ENCODE measurements at places on chromosomes 7 and 10.

DNA sequence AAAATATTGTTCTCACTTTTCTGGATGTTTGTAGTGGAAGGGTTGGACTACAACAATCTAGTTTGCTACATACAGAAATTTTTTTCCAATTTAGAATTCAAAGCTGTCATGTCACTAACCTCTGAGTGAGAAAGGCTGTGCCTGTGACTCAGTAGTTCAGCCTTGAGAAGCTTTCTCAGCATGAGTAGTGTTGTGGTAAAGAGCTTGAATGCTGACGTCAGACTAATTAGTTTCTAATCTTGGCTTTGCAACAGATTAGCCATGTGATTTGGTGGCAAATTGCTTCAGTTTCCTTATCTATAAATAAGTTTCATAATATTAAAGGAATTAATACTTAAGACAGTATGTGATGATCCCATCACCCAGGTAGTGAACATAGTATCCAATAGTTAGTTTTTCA, 83.8 kb downstream of the ABCA13 start:
- no peak for DNase-seq

GRCh38 chr10:113849946-113850345, 3.9 kb downstream of the DCLRE1A start:
- no peak for DNase-seq

DNA sequence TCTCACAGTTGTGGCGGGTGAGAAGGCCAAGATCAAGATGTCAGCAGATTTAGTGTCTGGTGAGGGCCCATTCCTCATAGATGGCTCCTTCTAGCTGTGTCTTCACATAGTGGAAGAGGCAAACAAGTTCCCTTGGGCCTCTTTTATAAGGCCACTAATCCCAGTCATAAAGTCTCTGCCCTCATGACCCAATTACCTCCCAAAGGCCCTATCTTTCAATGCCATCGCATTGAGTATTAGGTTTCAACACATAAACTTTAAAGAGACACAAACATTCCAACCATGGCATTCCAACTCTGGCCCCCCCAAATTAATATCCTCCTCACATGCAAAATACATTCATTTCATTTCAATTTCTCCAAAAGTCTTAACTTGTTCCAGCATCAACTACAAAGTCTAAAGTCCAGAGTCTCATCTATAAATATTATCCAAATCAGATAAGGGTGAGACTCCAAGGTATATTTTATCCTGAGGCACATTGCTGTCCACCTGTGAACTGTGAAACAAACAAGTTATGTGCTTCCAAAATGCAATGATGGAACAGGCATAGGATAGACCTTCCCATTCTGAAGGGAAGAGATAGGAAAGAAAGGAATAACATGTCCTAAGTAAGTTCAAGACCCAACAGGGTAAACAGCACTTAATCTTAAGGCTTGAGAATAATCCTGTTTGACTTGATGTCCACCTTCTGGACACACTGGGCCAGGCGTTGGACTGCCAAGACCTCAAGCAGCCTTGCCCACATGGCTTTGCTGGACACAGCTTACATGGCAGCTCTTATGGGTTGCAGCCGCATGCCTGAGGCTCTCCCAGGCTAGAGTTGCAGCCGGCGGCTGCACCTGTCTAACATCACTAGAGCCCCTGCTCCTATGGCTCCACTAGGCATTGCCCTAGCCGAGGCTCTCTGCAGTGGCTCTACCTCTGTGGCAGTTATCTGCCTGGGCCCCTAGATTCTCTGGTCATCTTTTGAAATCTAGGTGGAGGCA, 312.8 kb downstream of the TNS3 start:
- DNase-seq: no peak

GRCh38 chr10:33800545-33800944, 466.1 kb upstream of the NRP1 start:
- DNase-seq: no peak

DNA sequence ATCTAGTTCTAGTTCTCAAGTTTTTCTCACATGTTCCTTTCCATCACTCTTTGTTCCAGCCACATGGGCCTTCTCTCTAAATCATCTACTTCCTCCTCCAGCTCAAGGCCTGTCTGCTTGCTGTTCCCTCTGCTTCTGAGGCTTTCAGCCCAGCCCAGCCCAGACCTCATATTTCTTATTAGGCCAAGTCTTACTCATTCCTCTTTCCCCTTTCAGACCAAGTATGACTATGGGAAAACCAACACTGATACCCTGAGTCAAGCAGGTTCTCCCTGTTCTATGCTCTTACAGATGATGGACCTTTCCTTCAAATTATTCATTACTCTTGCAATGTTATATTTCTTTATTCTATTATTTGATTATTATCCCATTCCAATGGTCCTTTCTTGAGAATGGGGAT, 80.3 kb upstream of the SEM1 start:
- no peak for DNase-seq

GRCh38 chr7:88669913-88670312, 89.6 kb upstream of the ZNF804B start:
- DNase-seq: no peak

DNA sequence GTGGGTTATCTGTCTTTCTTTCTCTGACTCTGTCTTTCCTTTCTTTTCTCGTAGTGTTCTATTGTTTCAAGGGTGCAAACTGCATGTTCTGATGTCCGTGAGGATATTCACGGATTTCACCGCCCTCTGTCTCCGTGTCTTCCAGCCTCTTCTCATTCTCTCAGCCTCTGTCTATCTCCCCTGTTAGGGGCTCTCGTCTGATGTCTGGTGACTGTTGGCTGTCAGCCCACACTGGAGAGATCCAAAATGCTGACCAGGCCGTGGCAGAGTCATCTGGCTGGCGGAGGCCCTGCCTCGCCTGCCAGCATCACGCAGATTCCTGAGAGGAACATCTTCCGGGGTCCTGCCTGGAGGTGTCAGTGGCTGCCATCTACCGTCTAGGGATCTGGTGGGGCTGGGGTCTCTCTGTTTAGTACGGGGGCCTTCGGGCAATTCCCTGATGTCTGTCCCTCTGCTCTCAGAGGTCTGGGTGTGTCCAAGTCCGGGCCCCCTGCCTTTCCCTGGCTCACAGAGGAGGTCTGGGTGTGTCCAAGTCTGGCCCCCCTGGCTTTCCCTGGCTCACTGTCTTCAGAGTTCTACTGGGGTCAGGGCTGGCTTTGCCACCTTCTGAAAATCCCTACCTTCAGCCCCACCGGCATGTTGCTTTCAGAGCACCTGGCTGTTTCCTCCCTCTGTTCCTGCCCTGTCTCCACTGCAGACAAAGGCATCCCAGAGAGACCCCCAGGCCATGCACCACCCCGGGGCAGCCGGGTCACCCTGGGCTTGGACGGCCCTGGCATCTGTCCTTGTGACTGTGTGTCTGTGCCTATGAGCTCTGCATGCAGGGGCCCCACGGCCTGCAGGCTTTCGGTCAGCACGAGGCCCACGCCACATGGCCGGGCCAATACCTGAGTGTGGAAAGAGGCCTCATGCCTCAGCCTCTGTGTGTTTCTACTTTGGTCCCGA, 14.0 kb upstream of the SCART1 start:
- DNase-seq: no peak

DNA sequence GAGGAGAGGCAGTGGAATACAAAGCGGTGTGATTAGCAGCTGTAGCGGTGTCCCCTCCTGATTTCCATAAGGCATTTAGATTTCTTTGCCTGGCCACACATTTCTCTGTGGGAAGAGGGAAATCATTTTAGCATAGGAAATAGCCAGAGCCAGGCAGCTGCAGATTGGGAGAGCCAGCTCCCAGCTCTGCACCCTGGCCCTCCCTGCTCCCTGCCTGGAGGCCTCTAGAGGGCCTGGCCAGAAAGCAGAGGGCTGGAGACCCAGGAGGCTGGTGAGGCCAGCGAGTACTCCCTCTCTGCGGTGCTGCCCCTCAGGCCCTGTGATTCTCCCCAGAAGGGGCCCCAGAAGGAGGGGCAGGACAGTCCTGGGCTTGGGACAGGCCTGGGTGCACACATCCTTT, 85.7 kb downstream of the C10orf105 start:
- no peak for DNase-seq

- DNase-seq: no peak
These were observed 233.1 kb upstream of the FZD8 start for GRCh38 chr10:35875016-35875676.

DNA sequence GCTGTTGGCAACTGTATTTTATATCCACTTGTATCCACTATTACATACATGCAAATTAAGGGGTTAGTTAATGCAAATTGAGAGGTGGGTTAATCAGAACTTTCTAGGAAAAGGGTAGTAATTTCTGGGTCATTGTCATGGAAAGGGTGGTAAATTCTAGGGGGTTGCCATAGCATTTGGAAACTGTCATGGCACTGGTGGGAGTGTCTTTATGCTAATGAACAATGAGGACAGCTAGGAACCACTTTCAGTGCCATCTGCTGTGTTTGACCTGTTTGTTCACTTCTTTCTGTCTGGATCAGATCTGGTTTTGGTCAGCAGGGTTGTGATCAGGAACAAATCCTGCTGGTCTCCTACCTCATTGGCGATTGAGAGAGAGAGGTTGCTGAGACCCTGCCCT, 283.3 kb upstream of the PRKCQ start:
- no peak for DNase-seq

- no peak for DNase-seq
These were observed 597.7 kb downstream of the NRG3 start for GRCh38 chr10:82472406-82473335.

GRCh38 chr10:46233181-46233580, 53.6 kb upstream of the ANTXRL start:
- DNase-seq: no peak

- DNase-seq: no peak
These were observed 7.9 kb downstream of the DLX6 start for GRCh38 chr7:97013134-97013844.

GRCh38 chr7:2037808-2038522, 194.8 kb downstream of the MAD1L1 start:
- DNase-seq: no peak

DNA sequence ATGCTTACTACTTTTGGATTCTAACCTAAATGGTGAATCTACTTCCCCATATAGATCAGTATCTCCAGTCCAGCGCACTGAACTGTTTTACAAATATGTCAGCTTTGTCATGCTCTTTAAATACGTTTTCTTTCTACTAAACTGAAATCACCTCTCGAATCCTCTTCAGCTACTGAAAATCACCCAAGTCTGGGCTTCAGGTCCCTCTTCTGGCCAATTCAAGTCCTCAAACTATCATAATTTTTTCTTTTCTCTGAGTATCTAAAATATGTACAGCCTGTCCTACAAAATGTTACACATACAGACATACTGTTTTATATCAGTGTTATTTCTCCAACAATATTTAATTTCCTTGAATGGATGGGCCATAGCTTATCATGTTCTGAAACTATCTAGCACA, 84.2 kb downstream of the CACNA2D1 start:
- no peak for DNase-seq

GRCh38 chr10:53108317-53108934, 335.8 kb upstream of the MBL2 start:
- DNase-seq: no peak

- no peak for DNase-seq
These were observed 16.0 kb upstream of the PPIF start for GRCh38 chr10:79331226-79331625.

- DNase-seq: no peak
These were observed 62.5 kb upstream of the PALS2 start for GRCh38 chr7:24510759-24511158.

DNA sequence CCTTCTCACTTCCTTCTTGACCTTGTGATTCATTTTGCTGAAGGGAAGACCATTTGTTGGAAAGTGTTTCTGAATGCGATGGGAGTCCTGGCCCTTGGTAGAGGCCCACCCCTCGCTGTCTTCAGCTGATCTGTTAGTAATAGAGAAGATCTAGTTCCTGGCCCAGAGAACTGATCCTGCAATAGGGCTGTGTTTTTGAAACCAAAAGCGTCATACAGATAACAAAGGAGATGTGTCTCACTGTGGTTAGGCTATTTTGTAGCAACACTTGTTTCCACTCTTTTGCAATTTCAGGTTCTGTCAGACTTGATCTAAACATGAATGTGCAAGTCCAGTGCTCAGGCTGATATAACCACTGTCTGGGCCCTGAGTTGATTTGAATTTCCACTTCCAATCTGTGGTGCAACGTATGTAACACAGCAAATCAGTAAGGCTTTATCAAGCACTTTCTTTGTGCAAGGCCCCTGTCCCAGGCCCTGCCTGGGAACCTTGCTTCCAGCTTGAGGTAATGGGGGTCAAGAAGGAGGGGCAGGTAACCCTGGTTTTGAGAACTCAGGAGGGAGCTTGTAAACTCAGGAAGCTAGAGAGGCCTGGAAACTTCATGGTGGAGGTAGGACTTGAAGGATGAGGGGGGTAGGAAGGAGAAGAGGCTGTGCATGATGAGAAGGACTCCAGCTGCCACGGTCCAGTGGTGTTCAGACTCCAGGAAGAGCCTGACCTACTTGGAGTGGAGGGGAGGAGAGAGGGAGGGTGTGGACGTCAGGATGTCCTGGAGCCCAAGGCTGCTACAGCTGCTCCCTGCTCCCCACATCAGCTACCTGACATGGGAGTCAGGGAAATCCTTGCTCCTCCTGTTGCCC, 42.2 kb upstream of the SRGN start:
- no peak for DNase-seq

GRCh38 chr7:8387551-8388256, 45.7 kb upstream of the NXPH1 start:
- DNase-seq: no peak

GRCh38 chr7:106060394-106060920, 51.7 kb downstream of the SYPL1 start:
- DNase-seq: no peak

DNA sequence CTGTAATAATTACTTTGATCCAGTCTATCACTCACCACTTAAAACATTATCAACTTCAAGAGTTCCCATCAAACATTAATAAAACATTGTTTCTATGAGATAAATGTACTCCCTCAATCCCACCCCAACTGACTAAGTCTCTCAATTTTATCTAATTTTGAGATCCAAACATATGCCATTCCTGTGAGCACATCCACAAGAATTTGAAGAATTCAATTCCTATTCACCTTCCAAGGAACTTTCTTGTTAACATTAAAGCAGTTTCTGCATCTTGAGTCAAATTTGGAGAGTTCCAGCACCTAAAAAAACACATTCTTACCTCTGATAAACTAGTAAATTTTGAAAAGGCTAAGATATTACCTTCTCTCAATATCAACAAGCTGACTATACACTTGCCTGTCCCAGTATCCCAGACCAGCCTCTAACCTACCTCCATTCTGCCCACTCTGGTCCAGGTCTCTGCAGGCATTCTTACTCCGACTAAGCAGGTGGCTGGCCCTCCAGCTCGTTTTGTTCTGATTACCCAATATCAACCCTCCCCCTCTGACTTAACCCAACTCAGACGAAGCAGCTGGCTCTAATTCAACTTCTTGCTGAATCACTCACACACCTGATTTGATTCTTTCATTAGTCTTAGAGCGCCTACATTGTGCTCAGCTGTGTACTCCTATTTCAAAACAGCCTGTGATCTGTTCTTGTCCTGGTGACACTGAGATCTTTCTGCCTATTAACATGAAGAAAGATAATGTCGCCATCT, 275.2 kb downstream of the IPMK start:
- no peak for DNase-seq

DNA sequence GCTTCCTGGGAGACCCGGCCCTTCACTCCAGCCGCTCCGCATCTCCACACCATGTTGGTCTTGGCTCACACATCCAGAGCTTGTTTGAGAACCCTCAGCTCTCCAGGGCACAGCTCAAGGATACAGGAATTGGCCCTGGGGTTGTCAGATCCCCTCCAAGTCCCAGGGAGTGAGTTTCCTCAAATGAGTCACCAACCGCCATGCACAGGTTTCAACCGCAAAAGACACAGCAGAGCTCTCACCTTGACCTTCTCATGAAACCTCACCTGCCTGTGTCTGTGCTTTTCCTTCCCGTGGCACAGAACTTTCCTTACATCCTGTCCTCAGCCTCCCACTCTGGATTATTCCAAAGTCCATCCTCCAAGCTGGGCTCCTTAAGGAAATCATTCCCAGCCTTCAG, 20.6 kb downstream of the AZGP1 start:
- DNase-seq: no peak
